ENCODE measurements at places on chromosomes 3 and 15. TPM values are rescaled to one million over a fixed set of nuclear protein-coding genes. Genes with fewer than 3 reads are reported as not detected.
A peak's percentile ranks its signal among the peaks of the same experiment; 100 is the strongest.

Gene SAMMSON
- total RNA-seq = not detected

GRCh38 chr3:187370051-187370450, 1.9 kb downstream of the RTP4 start:
- no peak for DNase-seq

GRCh38 chr3:63580151-63580550, 72.3 kb upstream of the SNTN start:
- DNase-seq = no peak

GRCh38 chr15:85002517-85002916, 20.9 kb downstream of the PDE8A start:
- DNase-seq = no peak

Gene HEMK1
- total RNA-seq = 17.0 TPM

GRCh38 chr3:120169407-120169806, 75.2 kb upstream of the GSK3B start:
- no peak for DNase-seq

DNA sequence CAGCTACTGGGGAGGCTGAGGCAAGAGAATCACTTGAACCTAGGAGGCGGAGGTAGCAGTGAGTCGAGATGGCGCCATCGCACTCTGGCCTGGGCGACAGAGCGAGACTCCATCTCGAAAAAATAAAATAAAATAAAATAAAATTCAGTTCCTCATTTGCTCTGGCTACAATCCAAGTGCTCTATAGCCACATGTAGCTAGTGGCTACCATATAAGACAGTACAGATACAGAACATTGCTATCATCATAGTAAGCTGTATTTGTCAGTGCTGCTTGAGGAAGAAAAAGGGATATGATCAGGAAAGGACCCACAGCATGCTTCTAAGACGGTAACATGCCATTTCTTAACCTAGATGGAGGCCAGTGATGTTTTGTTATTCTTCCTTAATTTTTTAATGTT, 88.7 kb upstream of the CDAN1 start:
- peak; percentile 48 for DNase-seq

DNA sequence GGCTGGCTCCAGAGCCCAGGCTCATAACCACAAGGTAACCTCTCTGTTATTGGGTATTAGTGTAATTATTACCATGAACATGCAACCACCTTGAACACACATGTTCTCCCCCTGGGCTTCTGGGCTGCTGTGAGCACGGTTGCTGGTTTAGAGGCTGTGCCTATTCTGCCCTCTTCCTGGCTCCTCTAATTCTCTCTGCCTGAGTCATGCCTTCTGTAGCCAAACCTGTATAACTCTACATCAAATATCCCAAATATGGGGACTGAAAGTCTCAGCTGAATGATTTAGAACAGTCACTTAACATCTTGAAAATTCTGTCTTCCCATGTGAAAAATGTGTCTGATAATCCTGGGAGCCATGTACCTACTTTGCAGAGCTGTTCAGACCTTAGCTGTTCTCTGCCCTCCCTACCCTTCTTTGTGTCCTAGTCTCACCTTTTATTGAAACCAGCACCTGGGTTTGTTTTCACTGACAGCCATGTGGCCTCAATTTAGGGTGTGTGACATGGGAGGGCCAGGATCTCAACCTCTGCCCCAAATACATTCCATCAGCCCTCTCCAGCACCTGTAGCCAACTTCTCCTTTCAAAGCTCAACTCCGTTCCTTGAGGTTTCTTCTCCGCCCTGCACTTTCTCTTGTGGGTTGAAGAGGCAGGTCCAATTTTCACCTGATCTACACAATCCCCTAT, 60.7 kb downstream of the PDZRN3 start:
- DNase-seq = no peak

GRCh38 chr3:142947352-142947751, 16.1 kb downstream of the PAQR9 start:
- DNase-seq = no peak

- no peak for DNase-seq
These were observed 165.0 kb downstream of the MEX3B start for GRCh38 chr15:81880833-81881232.

DNA sequence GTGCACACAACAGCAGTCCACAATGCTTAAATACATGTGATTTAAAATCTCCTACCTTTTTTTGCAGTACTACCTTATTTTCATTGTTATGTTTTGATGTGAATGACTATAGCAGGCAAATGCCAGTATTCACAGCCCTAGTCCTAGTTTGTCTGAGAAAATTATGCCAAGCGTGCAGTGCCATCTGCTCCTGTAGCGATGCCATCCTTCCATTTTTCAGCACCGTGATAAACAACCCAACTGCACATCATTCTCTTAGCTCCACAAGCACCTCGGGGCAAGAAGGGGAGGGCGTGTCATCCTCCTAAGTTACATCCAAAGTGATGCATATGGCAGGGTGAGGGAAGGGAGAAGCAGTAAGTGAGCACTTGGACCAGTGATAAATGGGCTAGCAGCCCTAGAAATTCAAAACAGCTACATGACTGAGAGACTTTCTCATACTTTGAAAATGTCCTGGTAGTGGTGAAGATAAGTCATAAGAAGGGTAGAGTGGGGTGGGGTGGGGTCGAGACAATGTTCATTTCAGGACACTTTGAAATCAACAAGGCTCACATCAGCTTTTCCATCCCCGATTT, 198.8 kb downstream of the LSAMP start:
- DNase-seq = no peak

DNA sequence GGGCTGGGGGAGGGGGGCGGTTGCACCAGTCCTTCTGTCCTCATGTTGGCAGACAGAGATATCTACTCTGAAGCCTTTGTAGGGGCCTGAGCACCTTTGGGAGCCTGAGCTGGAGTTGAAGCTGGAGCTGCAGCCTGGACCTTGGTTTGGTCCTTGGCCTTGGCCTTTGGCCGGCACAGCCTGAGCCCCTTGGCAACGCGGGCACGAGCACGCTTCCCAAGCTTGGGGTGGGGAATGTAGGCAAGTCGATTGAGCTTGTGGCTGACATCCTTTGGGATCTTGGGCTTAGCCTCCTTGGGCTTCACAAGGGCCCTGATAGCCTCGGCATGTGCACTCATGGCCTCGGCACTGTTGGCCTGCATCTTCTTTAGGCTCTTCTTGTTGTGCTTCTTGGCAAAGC, 8.1 kb upstream of the ST6GAL1 start:
- DNase-seq = no peak

GRCh38 chr15:88049506-88049905, 207.0 kb downstream of the NTRK3 start:
- DNase-seq = no peak

- no peak for DNase-seq
These were observed 116.6 kb upstream of the IQSEC1 start for GRCh38 chr3:13189639-13190377.

DNA sequence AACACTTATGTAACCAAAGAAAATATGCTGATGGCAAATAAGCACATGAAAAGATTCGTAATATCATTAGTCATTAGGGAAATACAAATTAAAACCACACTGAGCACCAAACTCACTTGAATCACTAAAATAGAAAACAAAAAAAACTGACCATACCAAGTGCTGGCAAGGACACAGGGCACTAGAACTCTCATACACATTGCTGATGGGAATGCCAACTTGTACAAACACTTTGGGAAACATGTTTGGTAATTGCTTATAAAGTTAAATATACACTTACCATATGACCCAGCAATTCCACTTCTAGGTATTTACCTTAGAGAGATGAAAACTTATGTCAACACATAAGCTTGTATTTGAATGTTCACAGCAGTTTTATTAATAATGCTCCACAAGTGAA, 95.5 kb downstream of the TFDP2 start:
- no peak for DNase-seq

Gene SLC25A26
- 42.1 TPM for total RNA-seq

Gene PLAAT1
- not detected for total RNA-seq

DNA sequence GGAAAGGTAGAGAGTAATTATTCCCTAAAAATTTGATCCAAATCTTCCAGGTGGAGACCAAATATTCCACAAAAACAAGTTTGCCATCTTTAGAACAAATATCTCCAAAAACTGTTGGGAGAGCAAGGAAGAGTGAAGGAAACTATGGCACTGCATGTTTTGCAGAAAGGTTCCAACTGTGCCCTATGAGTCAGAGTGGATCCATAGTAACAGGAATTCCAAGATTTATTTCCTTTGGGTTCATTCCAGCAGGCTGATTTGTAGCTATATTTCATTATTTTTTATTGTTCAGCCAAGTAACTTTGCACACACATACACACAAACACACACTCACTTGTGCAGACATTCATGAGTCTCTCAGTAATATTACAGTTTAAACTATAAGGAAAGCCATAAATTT, 459.7 kb upstream of the EPHA6 start:
- no peak for DNase-seq

Gene CISH
- total RNA-seq = not detected

DNA sequence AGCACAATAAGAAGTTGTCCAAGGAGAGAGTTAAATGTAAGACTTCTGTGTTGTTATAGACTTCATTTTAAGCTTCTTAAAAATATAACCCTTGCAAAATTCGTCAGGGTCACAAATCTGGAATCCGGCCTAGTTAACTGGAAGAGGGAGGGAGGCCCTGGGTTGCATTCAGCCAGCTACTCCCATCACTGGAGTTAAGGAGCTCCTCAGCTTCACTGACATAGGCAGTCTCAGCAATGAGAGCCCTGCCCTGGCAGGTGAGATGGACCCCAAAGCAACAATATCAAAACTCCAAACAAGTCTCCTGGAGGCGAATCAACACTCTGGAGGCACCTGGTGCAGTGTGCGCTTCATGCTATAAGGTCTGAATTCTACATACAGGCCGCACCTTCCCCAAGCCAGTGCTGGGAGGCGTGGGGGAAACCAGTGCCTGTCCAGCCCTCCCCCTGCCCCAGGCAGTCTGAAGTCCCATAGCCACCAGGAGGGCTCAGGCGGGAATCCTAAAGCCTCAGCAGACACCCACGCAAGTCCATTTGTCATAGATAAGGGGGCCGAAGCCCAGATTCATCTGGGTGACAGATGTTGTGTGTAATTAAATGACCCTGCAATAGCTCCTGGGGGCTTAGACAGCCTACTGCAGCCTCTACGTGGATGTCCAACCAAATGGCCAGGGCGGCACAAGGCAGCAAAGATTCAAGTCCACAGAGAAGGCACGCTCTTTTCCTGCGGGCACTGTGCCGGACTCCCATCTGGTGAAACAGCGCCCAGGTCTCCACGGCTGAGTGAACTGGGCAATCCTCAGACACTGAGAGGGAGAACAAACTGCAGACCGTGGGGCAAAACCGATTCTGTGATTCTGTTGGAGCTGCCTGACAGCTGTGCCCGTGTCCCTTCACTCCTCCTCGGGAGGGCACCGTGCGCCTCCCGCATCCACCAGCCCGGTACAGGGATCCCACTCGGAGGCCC, 64.9 kb downstream of the ATP10A start:
- no peak for DNase-seq

Gene PAK6
- 0.45 TPM for total RNA-seq

- peak; percentile 94 for DNase-seq
These were observed at the start of gene VIPR1 for GRCh38 chr3:42502429-42503250. TSS of gene VIPR1 (plus strand) at chr3:42502643. CDS start at chr3:42502736, 93 bp downstream.

Gene SLC22A14
- not detected for total RNA-seq

- DNase-seq = no peak
These were observed 83.5 kb downstream of the IGF1R start for GRCh38 chr15:98731712-98732450.

GRCh38 chr3:128794067-128794768, 68.2 kb downstream of the RAB7A start:
- DNase-seq = no peak

Gene PRR20G
- total RNA-seq = not detected

Gene QRICH1
- 80.0 TPM for total RNA-seq

Gene FBXW12
- total RNA-seq = not detected

Data from Karpas-422 (cell line).